ENCODE measurements at places on chromosomes 11 and 22. TPM values are rescaled to one million over a fixed set of nuclear protein-coding genes. Genes with fewer than 3 reads are reported as not detected.

DNA sequence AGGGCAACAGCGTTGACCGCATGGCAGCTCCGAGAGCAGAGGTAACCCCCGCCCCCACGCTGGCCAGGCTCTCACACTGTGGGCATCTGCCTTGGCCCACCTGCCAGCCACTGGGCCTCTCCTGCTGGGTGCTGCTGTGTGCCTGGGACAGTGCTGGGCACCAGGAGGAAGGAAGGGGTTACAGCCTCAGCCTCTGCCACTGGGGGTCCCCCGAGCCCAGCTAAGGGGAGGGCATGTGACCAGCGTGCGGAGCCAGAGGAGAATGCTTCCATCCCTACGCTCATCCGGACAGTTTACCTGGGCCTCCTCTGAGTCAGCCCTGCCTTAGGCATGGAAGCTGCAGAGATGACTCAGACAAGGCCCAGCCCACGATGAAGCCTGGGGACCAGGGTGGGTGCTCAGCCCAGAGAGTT is 10.9 kb downstream of the NCF4 start:
- no peak for DNase-seq

GRCh38 chr11:9046481-9046880 is 42.7 kb upstream of the NRIP3 start:
- no peak for DNase-seq

DNA sequence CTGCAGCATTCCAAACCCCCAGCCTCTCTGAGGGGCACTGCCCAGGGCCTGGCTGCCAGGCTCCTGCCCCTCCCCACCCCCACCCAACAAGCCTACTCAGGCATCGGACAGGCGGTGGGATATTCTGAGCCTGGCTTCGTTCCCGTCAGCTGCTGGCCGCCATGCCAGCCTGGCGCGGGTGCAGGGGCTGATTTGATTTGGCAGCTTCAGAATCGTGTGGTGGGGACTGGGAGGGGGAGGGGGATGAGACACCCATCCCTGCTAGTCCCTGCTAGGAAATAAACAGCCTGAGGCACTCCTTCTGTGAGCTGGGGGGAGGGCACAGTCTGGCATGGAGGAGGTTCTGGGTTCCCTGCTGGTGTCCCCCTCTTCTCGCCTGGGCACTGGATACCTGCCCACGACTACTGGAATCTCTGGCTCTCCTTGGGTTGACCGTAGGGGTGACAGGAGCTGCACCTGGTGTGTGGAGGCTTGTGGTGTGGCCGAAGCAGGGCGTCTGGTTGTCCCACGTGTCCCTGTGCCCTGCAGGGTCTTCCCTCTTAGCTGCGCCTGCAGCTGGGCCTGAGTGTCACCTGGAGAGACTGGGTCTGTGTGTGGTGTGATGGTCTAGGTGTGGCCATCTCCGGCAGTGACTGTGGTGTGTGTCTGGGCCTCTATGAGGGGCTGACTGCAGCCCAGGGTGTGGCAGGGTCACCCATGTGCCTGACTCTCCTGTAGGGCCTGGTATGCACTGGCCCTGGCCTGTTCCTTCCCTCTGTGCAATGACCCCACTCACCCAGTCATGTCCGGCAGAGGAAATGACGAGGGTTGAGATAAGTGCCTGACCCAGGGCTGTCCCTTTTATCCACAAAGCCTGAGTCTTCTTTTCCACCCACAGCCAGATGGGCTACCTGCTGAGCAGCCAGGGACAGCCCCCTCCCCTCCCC is 42.2 kb downstream of the PDE2A start:
- DNase-seq: no peak

The SLC5A4 gene
- not detected for polyA plus RNA-seq

The ANO1 gene
- polyA plus RNA-seq: 0.27 TPM

The P2RX3 gene
- polyA plus RNA-seq: not detected

Data from A549 (cell line).